ENCODE measurements at places on chromosomes 4 and X.

DNA sequence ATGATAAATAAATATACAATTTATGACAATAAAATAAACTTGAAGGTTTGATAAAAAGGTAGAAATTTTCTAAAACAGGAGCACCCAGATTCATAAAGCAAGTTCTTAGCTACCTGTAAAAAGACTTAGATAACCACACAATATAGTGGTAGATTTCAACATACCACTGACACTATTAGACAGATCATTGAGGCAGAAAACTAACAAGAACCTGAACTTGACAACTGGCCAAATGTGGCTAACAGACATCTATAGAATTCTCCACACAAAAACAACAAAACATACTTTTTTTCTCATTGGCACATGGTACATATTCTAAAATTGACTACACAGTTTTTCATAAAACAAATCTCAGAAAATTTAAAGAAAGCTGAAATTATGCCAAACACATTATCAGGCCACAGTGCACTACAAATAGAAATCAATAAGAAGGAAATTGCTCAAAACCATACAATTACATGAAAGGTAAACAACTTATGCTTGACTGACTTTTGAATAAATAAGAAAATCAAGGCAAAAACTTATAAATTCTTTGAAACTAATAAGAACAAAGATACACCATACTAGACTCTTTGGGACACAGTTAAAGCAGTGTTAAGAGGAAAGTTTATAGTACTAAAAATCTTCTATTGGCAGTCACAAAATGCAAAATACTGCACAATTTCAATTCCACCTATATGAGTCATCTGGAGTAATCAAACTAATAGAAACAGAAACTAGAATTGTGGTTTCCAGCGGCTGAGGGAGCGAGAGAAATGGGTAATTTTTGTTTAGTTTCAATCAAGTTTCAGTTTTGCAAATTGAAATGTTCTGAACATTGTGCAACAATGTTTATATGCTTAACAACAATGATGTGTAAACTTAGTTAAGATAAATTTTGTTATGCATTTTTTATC is 925.6 kb downstream of the SH3BGRL start:
- no peak for DNase-seq

DNA sequence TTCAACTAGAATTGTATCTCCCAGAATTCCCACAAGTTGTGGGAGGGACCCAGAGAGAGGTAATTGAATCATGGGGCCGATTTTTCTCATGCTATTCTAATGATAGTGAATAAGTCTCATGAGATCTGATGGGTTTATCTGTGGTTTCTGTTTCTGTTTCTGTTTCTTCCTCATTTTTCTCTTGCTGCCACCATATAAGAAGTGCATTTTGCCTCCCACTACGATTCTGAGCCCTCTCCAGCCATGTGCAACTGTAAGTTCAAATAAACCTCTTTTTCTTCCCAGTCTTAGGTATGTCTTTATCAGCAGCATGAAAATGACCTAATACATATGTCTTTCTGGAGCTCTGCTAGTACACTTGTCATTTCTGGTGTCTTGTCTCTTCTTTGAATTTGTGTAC is 22.1 kb upstream of the OR13H1 start:
- DNase-seq, result no peak

DNA sequence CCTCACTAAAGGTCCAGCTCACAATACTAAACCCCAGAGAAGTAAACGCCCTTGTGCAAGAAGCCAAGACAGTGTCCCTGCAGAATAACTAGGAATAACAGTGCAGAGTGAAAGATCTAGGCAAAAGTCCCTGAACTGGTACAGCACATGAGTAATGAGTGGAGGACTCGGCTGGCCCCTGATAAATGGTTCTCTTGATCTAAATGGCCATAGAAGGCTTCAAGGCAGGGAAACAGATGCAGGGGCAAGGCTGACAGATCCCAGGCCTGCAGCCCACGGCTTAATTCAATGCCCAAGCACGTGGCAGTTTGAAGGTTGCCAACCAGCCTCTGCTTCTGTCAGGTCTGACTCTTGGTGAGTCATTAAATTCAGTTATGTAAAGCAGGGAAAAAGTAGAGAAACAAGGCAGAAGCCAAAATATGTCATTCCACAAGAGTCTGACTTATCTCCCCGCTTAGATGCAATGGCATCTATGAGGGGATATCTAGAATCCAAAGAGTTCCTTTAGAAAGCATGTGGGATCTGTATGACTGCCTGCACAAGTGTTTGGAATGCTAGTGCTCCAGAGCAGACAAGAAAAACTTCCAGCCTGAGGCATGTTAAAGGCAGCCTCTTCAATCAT is 121.3 kb downstream of the PRDM5 start:
- no peak for DNase-seq

DNA sequence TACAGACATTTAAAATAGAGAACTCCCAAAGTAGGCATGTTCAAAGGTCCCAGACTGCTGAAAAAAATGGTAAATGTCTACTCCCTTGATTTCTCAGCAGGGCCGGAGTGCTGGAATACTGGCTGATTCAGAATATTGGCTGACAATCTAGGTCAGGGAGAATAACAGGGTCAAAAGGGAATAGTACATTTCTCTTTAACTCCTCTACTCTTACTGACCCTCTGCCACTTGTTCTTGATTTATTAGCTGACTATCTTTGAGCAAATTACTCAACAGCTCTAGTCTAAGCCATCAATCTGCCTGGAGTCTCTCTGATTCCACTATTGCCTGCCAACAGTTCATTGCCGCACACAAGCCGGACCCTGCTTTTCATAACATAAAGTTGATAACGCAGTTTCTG is 19.7 kb upstream of the NWD2 start:
- DNase-seq, result no peak

DNA sequence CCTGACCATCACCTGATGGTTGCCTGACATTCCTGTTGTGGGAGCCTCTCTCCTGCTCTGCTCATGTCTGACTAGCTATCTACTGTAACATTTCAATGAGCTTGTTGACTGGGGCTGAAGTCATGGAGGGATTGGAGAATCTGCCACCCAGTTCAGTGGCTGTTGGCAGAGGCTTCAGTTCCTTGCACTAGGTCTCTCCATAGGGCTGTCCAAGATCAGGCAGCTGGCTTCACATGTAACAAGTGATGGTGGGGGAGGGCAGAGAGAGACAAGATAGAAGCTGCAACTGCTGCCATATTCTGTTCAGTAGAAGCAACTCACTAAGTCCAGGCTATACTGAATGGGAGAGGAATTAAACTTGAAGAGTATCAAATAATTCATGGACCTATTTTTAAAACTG is 14.1 kb upstream of the CCNI start:
- DNase-seq, result no peak

- no peak for DNase-seq
Measured at GRCh38 chrX:136112778-136113177, 34.6 kb upstream of the FHL1 start.

- no peak for DNase-seq
Measured at GRCh38 chr4:168674077-168674747, 177.4 kb downstream of the PALLD start.

- DNase-seq, result no peak
Measured at GRCh38 chr4:174435974-174436373, 86.3 kb downstream of the HPGD start.

All from T-helper 17 cell (primary cell).